ENCODE measurements at places on chromosomes 3 and 15.

- no peak for DNase-seq
Observed at GRCh38 chr15:93291380-93291779, 202.4 kb upstream of the RGMA start.

DNA sequence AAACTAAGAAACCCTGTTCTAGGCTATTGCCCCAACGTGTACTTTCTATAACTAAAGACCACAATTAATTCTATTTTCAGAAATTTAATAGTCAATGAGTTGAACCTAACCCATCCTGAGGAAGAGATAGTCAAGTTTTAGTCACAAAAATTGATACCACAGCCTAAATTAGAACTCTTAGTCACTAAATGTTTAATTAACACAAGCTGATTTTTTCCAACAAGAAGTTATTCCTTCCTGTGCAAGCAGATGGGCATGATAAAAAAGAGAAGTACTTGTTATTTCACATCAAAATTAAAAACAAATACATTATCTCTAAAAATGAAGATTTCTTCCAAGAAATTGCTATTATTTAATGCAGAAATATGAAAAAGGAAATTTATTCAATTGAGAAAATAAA is 38.4 kb upstream of the TERB2 start:
- no peak for DNase-seq

GRCh38 chr3:65732051-65732935 is 306.4 kb downstream of the MAGI1 start:
- DNase-seq, result no peak

DNA sequence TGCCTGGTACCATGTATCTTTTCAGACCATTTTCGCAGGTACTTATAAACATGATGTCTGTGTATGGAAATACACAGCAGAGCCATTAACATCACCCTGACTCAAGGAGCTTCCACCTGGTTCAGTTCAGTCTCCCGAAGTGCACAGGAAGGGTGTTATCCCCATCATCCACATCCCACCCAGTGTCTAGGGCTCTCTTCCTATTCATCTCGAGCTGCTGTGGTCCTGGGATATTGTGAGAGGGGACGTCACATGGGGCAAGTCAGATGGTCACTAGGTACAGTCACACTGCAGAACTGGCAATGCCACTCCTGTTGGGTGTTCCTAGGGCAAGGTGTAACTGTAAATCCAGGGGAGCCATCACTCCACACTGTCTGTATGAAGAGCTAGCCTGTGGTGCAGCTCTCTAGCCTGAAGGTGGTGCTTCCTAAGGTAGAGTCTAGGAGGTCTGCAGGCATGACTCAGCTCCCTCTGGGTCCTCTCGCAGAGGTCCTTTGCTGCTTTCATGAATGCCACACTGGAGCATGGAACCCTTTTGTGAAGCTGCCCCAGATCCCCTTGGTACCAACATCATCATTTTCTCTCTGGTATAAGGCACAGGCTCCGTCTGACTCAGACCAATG is 13.9 kb downstream of the ISLR2 start:
- no peak for DNase-seq

DNA sequence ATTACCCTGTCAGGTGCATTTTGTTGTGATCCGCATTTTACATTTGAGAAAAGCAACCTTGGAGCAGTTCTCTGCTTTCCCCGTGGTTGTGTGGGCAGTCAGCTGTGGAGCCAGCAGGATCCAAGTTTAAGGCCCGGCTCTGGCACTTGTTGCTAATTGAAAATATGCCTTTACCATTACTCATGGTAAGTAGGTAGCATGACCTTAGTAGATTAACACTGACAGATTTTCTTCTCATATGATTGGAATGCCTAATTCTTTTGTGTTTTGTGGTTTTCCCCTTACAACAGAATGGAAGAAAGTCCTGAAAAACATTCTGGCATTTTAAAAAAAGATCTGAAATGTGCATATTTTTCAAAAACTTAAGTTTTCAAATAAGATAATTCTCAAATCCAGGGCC is 246.5 kb upstream of the LRRN1 start:
- no peak for DNase-seq

DNA sequence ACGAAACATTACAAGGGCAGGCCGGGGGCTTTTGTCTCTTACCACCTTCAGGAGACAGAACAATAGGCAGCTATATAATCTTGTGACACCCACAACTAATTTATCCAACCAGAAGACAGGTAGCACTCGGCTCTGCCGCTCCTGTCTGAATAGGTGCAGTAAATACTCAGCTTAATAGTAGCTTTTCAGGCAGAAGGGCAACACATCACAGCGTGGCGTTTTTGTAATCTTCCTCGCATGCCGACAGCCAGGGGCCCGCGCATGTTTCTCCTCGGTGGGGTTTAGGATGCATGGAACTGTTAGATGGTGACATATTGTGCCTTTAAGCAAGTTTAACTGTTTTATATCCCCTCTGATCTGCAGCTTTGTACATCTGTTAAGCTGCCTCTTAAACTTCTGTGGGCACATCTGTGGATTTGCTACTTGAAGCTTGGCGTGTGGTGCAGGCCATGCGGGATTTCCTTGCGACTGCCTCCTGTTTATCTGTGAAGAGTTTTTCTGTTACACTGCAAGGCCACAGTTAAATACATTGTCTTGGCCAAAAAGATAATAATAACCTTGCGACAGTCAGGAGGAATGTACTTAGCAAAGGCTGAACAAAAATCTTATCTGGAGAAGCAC is 123.2 kb upstream of the BNIP2 start:
- DNase-seq, result no peak

- DNase-seq, result no peak
Observed at GRCh38 chr15:22815766-22816165, 22.7 kb upstream of the NIPA2 start.

GRCh38 chr3:171967137-171967783 is 72.1 kb upstream of the FNDC3B start:
- DNase-seq, result no peak

Measured in ascending aorta (tissue), 2 donors.